ENCODE measurements at places on chromosomes 6 and 20. TPM values are rescaled to one million over a fixed set of nuclear protein-coding genes. Genes with fewer than 3 reads are reported as not detected.

Gene KIF13A
- 44.0 TPM for total RNA-seq

Gene HLA-DMB
- total RNA-seq: 42.0 TPM

DNA sequence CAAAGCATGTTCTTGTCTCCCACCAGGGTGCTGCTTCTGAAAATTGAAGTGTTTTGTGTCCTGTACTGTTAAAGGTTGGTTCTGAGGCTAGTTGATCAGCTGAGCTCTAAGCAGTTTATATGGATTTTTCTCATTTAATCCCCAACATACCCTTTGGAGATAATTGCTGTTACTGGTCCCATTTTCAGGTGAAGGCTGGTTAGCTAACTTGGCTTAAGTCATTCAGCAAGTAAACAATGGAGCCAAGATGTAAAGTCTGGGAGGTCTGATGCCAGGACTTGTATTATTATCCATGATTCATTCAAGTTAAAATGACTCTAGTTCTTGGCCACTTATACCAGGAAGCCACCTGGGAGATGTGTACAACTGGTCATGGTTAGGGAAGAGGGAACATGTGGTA, 42.5 kb upstream of the FERMT1 start:
- no peak for DNase-seq

Gene FNDC11
- not detected for total RNA-seq

Gene AFG1L
- total RNA-seq: 1.8 TPM

Gene SIRPB2
- total RNA-seq: 35.0 TPM

Measured in omental fat pad (tissue), 4 donors.